ENCODE measurements at places on chromosomes 6 and 20.

GRCh38 chr6:169529931-169530751 is 171.7 kb downstream of the WDR27 start:
- peak; percentile 88 for DNase-seq

DNA sequence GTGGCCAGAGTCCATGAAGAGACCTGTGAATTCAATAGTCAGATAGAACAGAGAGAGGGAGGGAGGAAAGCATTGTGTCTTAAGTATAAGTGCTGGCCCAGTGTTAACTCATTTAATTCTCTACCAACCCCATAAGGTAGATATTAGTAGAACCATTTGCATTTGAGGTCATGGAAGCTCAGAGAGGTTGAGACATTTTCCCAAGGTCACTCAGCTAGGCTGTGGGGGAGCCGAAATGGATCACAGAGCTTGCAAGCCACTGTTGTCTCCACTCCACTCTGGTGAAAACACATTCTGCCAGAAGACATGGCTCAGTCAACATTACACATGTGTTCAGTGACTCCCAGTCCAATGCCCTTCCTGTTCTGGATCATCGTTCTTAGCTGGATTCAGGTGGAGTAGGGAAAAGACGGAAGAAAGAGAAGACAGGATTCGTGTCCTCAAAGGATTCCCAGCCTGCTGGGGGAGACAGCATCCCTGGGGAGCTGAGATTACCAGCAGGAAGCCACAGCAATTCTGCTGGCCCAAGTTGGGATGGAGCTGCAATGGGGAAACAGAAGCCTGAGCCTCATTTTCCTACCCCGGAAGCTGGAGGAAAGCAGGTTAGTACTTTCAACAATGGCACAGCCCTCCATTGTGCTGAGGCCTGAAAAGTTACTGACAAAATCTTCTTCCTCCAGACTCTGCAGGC is 27.0 kb upstream of the MDGA1 start:
- no peak for DNase-seq

GRCh38 chr6:94769197-94769596 is 808.1 kb upstream of the MANEA start:
- DNase-seq = no peak

DNA sequence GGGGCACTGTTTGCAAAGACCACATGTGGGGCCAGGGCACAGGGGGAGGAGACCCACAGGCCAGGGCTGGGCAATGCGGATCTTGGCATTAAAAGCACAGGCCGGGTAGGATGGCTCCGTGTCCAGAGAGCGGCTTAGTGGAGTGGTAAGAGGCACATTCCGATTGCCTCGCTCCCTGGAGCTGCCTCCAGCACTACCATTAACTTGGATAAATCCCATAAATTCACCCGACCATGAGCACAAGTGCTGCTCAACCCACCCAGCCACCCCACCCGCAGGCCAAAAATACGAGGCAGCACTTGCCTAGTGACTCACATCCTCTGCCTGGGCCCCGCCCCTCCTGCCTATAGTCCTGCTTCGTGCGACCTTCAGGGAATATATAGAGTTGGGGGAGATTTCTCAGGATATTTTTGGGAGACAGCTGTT is 67.5 kb upstream of the QKI start:
- DNase-seq = no peak

DNA sequence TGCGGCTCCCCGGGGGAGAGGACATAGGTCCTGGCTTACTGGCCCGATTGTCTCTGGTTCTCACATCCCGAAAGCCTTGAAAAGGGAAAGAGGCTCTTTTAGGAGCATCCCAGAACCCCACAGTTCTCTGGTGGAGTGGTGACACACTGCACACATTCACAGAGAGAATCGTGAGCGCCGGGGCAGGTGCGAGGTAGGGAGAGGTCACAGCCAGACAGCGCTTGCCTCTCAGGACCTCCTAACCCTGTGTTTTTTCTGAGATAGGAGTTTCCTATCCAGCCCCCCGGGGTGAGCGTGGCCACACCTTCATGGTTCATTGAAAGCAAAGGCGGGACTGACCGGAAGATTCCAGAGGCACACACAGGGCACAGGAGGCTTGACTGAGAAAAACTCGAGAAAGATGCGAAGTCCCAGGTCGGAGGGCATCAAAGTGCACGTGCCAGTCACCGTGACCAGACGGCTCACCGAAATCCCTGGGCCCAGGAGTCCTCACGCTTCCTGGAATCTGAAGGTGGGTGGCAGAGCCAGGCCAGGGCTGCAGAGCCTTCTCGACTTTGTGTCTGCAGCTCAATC is 46.5 kb upstream of the FRMD1 start:
- DNase-seq = no peak

DNA sequence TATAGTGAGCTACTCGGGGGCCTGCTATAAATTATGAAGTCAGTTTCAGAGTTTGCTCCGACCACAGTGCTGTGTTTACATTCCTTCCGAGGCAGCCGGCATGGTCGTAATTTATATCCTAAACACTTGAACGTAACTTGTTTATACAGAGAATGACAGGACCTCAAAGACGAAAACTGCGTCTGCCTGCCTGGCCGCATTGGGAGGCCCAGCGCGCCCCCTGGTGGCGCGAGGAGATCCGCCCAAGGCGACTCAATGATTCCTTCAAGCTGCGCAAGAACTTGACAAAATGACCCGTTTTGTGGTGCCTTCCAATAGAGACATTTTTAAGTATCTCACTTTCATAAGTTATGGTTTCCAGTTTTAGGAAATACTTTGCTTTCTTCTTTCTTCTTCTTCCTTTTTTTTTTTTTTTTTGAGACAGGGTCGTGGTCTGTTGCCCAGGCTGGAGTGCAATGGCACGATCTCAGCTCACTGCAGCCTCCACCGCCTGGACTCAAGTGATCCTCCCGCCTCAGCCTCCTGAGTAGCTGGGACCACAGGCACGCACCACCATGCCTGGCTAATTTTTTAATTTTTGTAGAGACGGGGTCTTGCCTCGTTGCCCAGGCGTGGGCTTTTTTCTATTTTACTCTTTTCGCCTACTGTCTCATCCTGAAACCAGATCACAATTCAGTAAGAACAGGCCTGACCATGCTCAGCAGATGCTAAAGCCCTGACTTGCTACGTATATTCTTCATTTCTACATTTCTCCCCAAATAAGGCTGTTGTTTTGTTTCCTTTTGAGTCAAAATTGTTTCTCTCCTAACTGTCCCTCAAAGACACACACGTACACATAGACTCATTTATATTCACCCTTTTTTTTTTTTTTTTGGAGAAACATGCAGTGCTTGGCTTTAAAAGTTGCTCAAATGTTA is 7.8 kb downstream of the FOXF2 start:
- peak; percentile 81 for DNase-seq

GRCh38 chr20:1396264-1396663 is 3.4 kb upstream of the FKBP1A start:
- no peak for DNase-seq

- peak; percentile 73 for DNase-seq
Measured at GRCh38 chr20:1381753-1382591, 10.9 kb downstream of the FKBP1A start.

DNA sequence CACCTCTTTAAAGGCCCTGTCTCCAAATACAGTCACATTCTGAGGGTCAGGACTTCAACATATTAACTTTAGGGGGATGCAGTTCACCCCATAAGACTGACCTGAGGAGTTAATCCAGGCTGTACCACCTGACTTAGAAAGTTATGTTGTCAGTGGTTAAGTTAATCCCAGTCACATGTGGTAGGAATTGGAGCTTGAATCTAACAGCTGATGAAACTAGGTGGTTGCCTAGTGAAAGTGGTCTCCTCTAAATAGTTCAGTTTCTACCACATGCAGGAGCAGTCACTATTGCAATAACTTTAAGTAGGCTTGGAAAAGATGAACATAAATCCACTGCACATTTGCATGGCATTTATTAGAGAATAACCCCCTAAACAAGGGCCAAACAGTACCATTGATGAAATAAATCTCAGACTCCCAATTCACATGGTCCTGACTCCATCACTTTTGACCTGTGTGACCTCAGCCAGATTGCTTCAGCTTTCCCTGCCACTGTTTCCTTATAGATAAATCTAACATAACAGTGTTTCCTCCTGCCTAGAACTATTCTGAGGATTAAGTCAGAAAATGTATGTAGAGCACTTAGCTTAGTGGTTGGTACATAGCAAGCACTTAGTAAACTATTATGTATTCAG is 20.1 kb downstream of the SAMD5 start:
- DNase-seq = no peak

DNA sequence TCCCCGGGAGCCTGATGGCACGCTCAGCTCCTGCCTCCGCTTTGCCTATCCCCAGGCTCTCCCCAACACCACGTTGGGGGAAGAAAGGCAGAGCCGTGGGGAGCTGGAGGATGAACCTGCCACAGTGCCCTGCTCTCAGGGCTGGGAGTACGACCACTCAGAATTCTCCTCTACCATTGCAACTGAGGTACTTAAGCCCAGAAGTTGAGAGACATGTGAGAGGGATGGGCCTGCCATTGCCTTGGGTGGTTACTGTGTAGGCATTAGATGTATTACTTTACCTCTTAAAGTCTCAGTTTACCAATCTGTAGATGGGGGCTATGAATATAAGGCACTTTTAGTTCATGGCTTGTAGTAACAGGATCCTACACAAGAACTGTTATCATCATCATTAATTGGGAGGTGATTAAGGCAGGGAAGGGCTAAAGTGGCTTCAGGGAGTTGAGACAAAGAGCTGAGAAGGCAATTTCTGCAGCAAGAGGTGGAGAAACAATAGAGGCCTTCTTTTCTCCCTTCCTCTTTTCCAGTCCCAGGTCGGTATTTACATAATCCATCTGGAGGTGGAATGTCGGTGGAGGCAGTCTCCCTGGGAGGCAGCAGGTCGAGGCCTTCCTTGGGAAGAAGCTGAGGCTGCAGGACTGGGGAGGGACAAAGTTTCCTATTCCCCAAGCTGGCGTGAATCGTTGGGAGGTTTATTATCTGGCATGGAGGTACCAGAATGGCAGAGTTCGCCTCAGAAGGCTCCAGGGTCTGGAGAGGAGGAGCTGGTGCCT is 691 bp downstream of the SLC22A7 start:
- no peak for DNase-seq

DNA sequence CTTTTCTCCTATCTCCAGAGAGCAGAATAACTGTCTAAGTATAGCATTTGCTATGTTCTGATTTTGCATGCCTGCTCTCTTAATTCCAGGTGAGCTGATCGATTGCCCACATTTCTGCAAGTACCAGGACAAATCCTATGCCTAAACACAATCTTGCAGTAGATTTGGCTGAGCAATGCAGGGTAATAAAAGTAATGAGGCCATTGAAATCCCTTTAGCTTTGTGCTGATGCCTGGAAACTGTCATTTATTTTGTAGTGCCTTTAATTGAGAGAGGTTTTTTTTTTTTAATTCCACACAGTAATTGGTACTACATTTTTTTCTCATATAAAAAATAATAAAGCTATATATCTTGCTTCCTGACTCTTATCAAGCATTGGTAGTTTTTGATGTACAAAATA is 252.3 kb downstream of the NKAIN2 start:
- no peak for DNase-seq

GRCh38 chr20:2131366-2131765 is 29.7 kb downstream of the STK35 start:
- DNase-seq = peak; percentile 66

DNA sequence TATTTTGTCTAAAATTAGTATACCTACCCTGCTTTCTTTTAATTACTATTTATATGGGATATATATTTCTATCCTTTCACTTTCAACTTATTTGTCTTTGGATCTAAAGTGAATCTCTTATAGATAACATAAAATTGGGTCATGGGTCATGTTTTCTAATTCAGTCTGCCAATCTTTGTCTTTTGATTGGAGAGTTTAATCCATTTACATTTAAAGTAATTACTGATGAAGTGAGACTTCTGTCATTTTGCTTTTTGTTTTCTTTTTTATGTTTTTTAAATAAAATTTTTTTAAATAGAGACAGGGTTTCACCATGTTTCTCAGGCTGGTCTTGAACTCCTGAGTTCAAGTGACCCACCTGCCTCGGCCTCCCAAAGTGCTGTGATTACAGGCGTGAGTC is 50.5 kb upstream of the PRDM1 start:
- DNase-seq = no peak

- DNase-seq = peak; percentile 36
Measured at GRCh38 chr20:35952480-35953386, 1.6 kb downstream of the SCAND1 start.

GRCh38 chr6:63904650-63905248 is 269.1 kb downstream of the PHF3 start:
- DNase-seq = peak; percentile 95

DNA sequence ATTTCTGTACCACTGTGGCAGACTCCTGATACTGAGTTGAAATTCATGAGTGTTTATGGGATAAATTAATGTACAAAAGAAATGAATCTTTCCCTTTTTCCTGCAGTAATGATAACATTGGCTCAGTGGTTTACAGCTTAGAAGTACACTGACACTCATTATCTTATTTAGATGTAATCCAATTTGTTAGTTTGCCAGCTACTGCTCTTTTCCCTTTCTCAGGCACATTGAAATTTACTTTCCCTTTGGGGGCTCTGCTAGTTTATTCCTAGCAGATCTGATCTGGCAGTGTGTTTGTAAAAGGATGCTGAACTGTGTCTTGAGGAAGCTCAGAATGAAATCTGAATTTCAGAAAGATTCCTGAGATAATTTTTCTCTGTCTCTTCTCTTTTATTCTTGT is 3.0 kb downstream of the CEP250 start:
- no peak for DNase-seq

GRCh38 chr6:129195643-129196042 is 312.7 kb downstream of the LAMA2 start:
- no peak for DNase-seq

- DNase-seq = peak; percentile 51
Measured at GRCh38 chr6:158441716-158442215, 118.1 kb upstream of the TMEM181 start.

GRCh38 chr6:111952274-111952673 is 79.0 kb upstream of the FYN start:
- peak; percentile 12 for DNase-seq

- no peak for DNase-seq
Measured at GRCh38 chr6:24545691-24546090, 50.9 kb downstream of the ALDH5A1 start.

- DNase-seq = no peak
Measured at GRCh38 chr20:46158476-46158987, 40.4 kb downstream of the CD40 start.

- DNase-seq = no peak
Measured at GRCh38 chr20:20259533-20259932, 108.4 kb upstream of the INSM1 start.

DNA sequence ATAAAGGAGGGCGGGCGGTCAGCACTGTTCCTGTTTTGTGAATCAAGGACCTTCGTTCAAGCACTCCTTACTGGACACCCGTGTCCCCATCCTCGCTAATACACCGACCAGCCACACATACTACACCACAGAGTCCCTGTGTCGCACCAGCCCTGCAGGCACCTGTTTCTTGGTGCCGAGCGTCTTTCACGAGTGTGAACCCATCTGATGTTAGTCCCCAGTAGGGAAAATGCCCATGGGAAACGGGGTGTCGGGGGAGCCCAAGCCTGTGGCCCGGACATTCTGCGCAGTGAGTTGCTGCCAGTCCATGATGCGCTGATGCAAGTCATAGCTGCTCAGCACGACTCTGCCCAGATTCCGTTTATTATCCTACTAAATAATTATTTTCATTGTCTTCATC is 74.7 kb downstream of the TTLL2 start:
- DNase-seq = no peak

DNA sequence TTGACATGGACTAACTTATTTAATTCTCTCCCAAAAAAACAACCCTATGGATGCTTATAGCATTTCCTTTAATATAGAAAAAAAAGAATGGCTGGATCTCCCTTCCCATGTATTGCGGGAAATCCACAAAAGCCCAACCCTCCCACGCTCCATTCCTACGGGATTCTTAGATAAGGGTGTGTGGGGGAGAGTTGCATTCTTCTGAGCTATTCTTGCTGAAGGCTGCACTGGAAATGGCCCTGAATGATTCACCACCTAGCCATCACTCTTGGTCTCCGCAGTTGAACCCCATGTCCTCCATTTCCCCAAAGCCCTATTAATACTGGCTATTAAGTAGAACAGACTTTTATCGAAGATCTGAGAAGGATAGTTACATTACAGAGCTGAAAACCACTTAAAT is 41.9 kb upstream of the ADGRF5 start:
- DNase-seq = peak; percentile 63

Data from fibroblast of the aortic adventitia (primary cell).